KBM-7 (cell line): ENCODE measurements at places on chromosomes 12 and 14.

- no peak for DNase-seq
These were observed 15.0 kb downstream of the CEP170B start for GRCh38 chr14:104879983-104880565.

DNA sequence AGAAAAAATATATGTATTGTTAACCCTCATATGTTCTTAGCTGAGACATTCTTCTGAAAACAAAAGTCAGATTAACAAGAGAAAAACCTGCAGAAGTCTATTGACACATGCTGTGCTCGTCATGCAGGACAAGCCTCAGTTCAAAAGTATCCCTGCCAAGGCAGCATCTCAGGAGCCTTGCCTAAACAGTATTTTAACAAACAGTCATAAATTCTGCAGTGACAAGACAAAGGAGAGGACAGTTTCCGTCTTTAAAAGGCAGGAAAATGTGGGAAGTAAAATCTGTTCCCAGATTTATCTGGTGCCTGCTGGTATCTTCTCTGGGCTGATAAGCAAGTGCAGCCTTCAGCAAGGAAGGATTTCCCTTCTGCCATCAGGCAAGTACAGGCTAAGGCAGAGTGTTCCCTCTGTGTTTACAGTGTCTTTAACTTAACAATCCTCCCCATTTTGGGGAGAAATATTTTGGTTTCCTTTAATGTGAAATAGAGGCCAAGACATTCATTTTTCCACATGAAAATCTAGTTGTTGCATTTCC, 480.2 kb upstream of the CCDC196 start:
- DNase-seq, result no peak

GRCh38 chr12:49288922-49289555, 5.9 kb upstream of the PRPH start:
- DNase-seq, result no peak

- no peak for DNase-seq
These were observed 199.0 kb downstream of the ATP23 start for GRCh38 chr12:58140395-58140794.

DNA sequence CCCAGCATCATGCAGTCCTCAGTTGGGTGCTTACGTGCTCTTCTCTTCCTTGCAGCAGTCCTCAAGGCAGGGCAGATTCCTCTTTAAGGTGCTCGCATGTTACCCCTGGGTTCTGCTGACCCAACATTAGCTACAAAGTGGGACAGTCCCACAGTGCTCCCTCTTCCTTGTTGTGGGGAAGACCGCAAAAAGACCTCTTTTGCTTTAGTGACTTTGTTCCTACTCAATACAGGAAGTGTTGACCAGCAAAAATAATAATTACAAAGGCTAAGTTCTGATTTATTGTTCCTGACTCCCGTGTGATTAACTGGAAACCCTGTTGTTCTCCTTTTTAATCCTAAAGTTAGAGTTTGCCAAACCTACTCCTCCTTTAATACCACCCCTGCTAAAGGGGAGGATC, 13.7 kb downstream of the PIGH start:
- DNase-seq, result no peak

DNA sequence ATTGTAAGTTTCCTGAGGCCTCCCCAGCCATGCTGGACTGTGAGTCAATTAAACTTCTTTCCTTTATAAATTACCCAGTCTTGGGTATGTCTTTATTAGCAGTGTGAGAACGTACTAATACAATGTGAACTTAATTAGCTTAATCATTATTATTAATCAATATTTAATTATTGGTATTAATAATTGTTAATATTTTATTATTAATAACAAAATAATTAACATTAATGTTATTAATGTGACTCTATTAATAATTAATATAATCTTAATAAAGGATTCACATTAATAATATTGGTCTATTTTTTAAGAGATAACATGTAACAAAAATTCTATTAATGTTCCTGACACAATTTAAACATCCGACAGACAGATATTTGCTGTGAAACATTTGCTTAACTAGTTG, 164.9 kb upstream of the ATF7IP start:
- DNase-seq, result no peak

DNA sequence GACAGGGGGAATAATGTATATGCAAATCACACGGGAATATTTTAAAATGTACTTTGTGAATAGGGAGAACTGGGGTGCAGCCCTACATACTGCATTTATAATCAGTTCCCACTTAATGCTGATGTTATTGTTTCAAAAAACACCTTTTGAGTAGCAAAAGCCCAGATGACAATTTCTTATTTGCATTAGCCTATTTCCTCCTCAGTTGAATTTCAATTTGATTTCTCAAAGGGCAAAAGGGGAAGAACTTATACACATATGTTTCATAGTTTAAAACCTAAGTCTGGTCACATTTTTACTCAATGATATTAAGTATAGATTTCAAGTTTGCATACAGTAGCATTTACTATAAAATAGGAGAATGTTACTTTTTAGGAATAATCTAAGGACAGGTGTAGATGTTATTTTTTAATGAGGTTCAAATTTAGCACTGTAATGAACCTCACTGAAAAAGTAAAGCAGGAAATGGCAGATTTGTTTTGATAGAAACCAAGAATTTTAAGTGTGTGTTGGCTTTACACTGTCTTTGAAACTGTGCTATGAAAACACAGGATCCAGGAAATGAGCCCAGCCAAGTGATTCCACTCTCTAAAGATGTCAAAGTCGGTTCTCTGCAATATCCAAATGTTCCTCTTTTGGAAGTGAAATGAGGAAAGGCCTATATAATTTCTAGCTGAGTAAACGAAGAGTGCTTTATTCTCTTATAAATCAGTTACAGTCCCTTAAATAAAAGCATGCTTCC, 367.4 kb downstream of the BTG1 start:
- no peak for DNase-seq

GRCh38 chr14:104264495-104265265, 126.3 kb downstream of the KIF26A start:
- no peak for DNase-seq

- DNase-seq, result no peak
These were observed 17.1 kb downstream of the SYNE3 start for GRCh38 chr14:95499354-95499750.

DNA sequence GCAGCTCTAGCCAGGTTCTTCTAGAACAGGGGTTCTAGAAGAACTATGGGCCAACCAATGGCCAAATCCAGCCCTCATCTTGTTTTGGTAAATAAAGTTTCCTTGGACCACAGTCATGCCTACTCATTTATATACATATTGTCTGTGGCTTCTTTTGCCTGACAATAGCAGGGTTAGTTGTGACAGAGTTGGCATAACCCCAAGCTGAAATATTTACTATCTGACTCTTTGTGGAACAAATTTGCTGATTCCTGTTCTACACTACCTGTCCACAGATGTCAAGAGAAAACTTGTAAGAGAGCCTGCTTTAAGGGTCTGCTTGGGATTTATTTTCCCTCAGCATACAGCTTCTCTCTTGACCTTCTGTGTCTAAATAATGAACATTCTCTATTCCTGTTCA, 289.0 kb downstream of the KSR2 start:
- no peak for DNase-seq

DNA sequence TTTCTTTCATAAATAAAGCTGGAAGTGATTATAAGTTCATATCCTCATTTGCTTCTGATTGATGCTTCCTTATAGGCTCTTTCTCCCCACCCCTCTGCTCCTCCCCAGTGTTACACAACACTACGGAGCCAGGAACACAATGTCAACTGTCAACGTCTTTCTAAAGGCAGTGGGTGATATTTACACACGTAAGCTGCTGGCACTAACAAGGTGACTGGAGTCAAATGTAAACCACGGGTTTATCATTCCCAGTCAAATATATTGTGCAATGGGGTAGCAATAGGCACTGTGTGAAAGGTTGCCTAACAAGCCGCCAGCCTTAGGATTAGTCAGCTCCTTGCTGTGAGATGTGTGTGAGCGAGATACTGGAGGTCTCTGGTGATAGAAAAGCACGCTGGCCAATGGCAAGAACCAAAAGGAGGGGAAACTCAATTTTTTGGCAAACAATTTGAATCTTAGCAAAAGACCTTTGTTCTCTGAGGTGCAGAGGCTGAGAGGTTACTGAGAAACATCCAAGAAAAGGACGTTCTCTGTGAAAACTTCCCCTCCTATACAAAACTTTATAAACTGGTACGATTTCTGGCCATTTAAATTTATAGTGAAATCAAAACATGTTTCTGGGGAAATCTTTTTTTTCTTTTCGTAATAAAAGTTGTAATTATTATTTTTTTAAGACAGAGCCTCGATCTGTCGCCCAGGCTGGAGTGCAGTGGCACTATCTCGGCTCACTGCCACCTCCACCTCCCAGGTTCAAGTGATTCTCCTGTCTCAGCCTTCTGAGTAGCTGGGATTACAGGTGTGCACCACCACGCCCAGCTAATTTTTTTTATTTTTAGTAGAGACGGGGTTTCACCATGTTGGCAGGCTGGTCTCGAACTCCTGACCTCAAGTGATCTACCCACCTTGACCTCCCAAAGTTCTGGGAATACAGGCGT, 22.3 kb upstream of the HECTD1 start:
- DNase-seq, result peak; percentile 86

DNA sequence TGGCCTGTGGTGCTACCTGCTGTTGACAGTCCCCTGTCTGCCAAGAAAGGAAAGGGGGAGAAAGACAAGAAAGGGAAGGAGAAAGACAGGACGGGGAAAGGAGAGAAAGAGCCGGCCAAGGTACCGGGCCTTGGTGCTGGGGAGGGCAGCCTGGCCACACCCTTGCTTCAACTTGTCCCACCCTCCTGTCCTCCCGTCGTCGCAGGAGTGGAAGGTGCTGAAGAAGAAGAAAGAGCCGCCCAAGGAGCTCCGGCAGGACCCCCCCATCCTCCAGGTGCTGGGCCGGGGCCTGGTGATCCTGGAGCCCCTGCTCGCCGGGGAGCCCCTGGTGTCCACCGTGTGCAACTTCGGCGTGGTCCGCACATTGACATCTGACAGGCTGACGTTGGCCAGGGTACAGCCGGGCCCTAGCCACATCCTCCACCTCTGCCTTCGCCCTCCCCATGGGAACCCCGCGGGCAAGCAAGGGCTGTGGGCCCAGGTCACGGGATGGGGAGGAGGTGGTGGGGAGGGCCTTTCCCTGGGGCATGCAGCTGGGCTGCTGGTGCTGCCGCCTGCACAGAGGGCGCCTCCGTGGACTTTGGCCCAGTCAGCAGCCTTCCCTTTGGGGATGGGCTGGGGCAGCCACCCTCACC, 2.9 kb upstream of the B3GNT4 start:
- DNase-seq, result no peak

DNA sequence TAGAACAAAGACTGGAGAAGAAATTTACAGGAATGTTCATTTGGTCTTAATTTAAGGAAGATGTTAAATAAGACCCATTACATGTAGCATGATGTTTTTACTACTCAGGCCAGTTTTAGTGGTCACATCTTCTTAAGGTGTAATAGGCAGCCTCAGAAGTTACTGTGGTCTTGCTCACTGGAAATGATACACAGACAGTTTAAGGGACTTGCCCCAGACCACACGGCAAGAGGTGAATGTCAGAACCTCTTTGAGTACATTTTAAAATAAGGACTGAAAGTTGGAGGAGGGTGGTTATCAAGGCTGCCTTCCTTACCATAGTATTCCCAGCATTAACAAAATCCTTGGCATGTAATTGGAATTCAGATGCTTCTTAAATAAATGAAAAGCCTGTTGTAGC, 37.9 kb downstream of the LRRK2 start:
- no peak for DNase-seq

DNA sequence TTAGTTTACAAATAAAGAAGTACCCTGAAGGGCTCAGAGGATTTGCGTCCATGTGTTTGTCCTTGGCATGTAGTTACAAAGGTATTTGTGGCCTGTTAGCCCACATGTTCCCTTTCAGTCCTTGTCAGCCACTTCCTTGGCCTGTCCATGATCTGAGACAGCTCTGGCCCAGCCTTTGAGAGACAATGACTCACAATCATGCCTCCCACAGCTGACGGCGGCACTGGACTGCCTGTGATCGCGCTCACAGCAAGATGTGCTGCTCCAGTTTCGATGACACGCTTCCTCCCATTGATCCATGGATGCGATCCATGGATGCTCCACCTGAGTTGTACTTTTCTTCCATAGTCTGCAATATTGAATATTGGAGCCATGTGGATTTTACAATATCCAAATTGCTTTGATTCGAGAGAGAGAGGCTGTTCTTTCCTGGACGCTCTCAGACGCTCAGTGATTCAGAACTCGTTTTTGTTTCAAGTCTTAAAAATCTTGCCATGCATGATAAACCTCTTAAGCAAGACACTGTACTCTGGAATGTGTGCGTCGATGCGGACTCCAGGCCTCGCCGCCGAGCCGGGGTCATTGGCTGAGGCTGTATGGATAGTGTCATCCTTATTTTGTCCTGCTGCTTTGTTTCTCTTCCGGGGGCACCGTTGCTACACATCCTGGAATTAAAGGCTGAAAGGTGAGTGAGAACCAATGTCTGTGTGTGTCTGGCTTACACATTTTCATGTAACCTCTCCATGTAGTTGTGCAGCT, 220.1 kb downstream of the GLT1D1 start:
- no peak for DNase-seq

DNA sequence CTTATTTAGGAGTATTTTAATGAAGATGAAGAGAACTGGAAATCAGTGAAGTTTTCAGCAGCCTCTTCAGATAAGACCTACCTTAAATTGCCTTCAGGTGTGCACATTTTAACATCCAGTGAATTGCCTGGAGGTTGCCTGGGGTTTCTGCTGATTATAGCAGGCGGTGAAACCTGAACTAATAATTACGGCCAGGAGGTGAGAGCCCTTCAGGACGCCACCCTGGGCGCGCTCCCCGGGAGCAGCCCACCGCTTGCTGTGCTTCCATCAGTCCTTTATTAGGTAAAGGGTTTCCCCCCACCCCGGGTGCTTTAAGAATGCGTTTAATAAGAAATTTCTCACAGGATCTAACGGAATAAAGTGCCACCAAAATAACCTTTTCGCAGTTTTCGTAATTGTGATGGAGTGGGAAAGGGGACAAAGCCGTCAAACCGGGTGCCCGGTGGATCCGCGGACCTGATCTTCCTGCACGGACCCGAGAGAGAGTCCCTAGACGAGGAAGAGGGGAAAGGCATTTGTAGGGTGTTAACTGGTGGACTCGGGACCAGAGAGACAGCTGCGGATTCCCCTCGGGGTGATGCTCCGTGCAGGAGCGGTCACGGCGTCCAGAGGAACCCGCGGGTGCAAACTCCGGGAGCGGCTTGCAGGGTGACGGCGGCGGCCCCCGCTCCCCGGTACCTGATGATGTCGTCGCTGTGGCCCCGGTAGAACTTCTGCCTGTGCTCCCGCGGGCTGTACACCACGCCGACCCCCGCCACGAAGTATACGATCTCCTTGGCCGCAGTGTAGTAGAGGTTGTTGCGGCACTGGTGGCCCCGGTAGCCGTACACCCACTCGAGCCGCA, 902 bp downstream of the EML5 start:
- DNase-seq, result peak; percentile 38

- DNase-seq, result no peak
These were observed 5.2 kb downstream of the KRT86 start for GRCh38 chr12:52279422-52280318.

DNA sequence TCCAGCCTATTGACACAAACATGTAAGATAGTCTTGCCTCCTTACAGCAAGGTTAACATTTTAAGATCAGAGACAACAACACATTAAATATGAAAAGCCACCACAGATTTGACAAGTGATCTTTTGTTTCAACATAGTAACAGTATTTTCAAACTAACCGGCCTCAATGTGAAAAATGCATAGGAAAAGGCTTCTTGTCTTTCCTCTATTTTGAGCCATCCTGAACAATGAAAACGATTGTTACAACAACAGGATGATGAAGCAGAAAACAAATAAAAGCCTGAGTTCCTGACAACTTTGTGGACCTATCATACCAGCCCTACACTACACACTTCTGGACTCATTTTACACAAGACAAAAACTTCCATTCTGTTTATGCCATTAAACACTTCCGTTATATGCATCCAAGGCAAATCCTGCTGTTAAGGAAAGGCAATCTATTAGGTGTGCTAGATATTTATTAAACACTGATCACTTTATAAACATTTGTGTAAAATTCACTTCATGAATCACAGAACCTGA, 37.3 kb downstream of the BAZ1A start:
- DNase-seq, result no peak
